Activated CD4-positive, CD25-positive, alpha-beta regulatory T cell treated with anti-CD3 and anti-CD28 coated beads, Interleukin-2, amount 50 U/mL, for 72 hours (primary cell): ENCODE measurements at places on chromosomes 2 and 18.

- no peak for DNase-seq
Observed at GRCh38 chr2:44459739-44460138, 98.0 kb downstream of the CAMKMT start.

DNA sequence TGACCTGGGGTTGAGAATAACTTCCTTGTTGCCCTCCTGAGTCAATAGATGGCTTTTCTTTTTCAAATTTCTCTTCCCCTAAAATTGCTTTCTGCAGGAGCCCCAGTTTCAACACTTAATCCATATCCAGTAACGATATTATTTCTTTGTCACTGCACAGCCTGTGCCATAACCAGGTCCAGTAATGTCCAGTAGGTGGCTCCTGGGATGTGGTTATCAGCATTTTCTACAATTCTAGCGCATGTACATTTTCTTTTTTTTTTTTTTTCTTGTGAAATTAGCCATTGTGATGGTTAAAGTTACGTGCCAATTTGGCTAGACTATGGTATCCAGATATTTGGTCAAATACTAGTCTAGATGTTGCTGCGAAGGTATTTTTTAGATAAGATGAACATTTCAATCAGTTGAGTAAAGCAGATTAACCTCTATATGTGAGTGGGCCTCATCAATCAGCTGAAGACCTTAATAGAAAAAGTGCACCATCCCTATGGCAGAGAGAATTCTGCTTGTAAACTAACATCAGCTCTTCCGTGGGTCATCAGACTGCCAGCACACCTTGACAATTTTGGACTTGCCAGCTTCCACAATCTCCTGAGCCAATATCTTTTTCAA, 72.9 kb upstream of the SCG2 start:
- DNase-seq: no peak

DNA sequence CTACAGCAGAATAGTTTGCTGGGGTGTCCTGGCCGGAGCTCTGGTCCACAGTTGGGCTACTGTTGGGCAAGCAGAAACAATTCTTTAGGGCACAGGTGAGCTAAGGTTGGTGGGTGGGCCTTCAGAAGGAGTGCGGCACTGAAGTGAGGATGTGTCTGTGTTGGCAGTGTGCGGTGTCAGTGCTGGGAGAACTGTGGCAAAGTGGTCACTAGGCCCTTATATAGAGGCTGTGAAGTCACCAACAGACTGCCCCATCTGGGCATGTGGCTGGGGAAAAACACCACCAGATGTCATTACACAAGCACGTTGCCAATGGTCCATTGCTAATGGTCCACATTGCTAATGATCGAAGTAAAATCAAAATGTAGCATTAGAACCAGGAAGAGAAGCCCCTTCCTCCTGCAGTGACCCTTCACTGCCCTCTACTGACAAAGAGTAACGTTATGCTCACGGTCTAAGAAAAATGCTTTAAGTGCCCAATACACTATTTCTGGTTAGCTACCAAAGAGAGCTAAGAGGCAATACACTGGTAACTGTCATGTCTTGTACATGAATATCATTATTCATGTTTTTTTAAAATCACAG, 21.3 kb downstream of the SCN1A start:
- DNase-seq: no peak

GRCh38 chr2:8229546-8229986, 452.3 kb upstream of the ID2 start:
- DNase-seq: no peak

DNA sequence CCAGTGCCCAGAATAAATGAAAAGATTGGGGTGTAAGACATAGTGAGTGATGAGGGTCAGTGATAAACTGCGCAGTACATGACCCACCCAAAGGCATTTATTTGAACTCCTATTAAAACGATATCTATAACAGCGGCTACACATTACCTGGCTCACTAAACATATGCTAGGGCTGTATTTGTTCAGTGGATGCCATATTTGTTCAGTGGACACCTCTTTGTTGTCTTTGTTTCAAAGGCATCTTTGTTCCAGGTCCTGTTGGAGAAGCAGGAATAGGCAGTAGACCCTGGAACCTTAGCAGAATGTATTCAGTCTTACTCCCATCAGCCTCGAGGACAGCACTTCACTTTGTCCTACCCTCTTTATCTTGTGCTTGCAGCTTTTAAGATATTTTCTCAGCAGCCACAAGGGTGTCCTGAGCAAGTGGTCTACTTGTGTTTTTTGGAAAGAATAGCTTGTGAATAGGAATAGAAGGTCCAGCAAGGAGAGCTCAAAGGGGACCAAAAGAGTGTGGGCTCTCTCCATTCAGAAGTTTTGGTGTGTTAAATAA, 650.8 kb upstream of the FANCL start:
- no peak for DNase-seq

DNA sequence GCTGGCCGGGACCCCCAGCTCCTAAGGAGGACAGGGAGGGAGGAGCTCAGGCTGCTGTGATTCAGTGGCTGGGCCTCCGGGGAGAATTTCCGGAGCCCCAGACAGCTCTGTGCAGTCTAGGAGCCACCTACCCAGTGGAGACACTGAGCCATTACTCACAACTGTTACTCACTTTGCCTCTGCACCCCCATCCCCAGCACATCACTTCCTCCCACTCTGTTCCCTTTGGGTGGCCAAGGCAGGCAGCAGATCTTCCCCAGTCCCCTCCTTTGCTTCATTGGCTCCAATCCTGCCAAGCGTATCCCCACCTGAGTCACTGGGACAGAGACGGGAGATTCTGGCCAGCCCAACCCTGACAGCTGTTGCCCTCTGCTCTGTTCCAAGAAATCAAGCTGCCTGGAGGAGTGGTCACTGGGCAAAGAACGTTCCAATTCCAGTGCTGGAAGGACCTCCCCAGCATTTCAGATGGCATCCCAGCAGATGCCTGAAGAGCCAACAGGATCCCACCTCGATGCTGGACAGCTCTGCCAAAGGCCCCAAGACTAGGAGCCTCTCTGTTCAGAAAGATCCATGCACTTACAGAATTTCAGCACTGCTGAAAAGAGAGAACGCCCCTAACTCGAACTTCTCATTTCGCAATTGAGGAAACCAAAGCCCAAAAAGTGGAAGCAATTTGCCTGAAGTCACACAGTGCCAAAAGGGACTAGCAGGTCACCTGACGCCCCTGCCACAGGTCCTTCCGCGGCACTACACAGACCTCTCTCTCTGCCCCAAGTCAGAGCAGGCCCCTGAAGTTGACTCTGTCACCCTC, 68.3 kb downstream of the TNS1 start:
- no peak for DNase-seq

DNA sequence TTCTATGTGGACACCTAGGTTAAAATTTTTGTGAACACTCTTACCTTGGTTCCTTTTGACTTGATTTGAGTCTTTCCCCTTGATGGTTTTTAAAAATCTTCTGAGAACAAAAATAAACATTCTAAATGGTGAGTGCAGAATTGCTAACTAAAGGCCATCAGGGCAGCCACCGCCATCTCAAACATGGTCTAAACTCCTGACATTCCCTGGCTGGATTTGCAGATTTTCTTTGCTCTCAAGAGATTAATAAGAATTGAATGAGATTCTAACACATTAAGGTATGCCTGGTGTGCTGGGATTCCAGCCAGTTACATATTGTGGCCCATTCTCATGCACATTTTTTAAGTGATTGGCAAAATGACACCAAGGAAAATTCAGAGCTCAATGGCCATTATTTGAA, 17.2 kb upstream of the CTDP1 start:
- DNase-seq: no peak

- no peak for DNase-seq
Observed at GRCh38 chr2:128450211-128451024, 131.8 kb upstream of the HS6ST1 start.

DNA sequence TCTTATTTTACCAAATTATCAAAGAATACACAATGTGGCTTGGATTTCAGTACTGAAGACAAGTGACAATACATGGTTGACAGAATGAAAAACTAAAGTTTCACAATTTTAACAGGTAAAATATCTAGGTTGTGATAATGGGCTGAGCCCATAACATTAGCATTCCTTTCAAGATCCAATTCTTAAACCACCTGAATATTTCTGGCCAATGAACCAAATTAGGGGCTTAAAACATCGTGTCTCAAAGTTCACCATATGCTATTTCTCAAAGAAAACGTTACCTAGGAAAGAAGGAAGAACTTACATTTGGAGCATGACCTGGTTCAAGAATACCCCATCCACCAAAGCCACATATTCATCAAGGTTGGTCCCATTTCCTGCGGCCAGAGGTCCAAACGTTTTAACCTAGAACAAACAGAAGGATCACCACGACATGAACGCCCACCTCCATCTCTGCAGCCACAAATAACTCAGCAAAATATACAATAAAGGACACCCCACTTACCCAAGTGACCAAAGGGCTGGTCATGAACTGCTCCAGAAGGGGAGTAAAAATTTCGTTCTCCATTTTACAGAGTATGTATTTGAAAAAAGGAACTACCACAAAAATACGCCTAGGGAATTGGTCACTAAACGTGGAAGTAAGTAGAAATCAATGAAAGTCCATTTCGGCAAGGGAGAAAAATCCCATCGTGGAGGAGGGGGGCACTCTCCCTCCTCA, 984 bp downstream of the CCDC88A start:
- no peak for DNase-seq

DNA sequence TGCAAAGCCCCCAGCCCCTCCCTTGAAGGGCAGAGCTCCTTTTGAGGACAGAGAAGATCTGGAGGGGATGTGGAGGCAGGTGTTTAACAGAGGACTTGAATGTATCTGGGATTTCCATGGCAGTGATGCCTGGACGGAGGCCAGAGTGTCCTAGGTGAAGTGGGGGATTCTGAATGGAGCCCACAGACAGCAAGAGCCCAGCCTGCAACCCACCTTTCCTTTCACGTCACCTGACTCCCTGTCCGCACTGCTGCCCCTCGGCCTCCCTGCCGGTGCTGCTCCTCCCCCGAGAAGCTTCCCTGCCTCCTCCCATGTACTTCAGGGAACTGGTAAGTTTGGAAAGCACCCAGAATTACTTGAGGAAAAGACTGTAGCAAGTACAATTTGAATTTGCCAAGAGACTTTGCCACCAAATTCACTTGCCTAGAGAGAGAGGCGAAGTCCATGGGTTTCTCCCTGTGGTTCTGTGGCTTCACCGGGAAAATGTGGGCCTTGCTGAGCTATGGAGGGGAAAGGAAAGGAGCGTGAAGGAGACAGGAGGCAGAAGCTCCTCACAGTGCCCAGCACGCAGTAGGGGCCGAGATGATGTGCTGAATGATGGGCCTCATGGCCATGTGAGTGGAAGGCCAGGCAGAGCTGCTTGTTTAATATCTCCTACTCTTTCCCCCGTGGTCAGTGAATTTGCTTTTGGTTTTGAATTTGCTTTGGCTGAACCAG, 13.9 kb upstream of the ASPRV1 start:
- DNase-seq: no peak

GRCh38 chr18:63627819-63628218, 16.2 kb downstream of the SERPINB4 start:
- DNase-seq: no peak

DNA sequence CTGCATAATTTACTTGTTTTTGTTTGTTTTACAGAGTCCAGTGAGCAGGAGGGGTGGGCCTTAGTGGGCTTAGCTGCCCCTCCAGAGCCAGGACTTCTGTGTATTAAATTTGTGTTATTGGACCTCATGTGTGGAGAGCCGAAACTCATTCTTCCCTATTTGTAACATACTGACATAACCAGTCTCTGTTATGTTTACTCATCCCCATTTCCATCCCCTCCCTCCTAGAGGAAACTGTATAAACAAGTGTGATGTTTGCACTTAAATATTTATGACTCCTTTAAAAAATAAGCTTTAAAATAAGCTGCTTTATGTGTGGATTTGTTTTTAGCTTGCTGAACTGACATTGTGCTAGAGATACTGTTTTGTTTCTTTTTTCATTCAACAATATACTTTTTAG, 13.8 kb downstream of the ZNF512 start:
- DNase-seq: no peak

GRCh38 chr2:73290049-73290839, 3.1 kb downstream of the EGR4 start:
- DNase-seq: no peak

DNA sequence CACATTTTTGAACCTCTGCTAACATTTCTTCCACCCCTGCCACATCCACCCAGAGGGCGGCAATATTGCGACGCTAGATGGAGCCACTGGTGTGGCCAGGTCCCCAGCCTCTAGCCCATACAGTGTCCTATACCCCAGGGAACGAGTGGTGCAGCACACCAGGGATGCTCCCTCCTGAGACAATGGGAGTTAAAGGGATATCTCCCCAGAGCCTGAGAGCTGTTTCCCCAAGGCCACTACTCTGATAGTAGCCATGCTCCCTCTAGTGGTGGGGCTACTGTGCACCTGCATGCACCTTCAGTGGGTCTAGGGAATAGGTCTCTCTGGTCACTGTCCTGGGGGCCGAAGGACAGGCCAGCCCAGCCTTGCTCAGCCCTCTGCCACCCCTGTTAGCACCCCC, 336.4 kb upstream of the FSHR start:
- no peak for DNase-seq

DNA sequence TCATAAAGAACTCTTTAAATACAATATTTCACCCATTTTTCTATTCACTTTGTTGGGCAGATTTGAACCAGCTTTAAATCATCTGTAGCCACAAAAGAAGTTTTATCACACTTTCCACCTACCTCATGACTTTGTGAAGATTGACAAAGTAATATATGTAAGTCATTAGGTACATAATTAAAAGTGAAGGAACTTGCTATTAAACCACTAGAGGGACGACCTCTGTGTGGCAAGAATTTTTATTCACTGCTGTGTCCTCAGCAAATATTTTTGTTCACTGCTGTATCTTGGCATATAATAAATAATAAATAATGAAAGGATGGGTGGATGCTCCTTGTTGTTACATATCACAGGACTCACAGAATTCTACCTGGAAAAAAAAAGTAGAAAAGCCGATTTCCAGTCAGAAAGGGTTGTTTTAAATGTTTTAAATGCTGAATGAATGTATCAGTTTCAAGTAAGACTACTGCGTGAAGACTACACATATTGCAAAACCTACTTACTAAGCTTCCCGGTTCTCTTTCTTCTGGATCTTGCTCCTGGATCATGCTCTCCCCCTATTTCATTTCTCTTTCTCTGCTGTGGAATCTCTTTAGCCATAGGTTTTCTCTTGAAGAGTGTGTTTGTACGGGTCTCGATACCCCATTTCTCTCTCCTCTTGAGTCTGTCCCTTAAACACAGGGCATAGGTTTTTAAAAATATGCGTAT, 44.8 kb downstream of the KCMF1 start:
- DNase-seq: no peak

DNA sequence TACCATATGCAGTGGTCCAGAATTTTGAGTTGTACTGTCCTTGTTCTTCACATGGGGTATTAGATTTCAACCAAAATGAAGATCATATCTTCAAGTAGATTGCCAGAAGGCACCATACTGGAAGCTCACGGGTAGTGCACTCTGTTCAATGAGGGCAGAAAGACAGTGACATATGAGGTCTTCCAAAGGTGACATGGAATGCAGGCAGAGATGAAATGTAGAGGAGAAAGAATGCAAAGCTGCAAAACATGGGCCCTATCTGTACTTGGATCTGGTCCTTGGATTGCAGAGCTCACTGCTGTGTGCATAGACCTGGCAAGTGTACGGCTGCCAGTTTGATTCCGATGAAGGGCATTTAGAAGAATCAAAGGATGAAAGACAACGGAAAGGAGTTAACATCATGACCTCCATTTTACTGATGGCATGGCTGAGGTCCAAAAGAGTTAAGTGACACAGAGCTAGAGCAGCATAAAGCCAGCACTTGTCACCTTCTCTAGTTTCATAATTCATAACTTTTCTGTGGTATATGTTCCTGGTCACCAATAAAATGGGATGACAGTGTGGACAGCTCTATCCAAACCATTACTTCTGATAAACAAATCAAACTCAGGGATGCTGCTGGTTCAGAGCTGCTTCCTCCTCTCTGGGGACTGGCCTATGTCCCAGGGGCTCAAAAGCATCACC, 64.7 kb downstream of the BCL2 start:
- DNase-seq: no peak
